CD4-positive, alpha-beta T cell treated with Interleukin-2 at 100 ng/mL for 4 hours (primary cell): ENCODE measurements at places on chromosomes 2 and 18.
A peak's percentile ranks its signal among the peaks of the same experiment; 100 is the strongest.

DNA sequence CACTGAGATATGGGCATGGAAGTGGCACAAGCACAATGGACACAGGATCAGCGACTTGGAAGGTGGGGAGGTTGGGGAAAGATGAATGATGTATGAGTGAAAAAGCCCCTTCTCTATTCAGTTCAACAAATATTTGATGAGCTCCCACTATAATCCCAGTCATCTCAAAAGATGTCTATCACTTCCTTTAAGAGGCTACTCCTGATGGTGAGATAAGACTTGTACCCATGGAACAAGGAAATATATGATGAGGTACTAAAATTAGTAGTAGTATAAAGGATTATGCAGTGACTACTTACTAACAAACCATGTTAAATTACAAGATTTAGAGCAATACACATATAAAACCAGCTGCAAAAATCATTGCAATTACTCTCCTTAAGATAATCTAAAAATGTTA, 107.8 kb upstream of the COL5A2 start:
- no peak for DNase-seq

- DNase-seq: no peak
Observed at GRCh38 chr2:39718483-39718882, 52.8 kb downstream of the TMEM178A start.

GRCh38 chr2:4020153-4020552, 316.8 kb downstream of the DCDC2C start:
- no peak for DNase-seq

- DNase-seq: peak; percentile 40
Observed at GRCh38 chr18:12657684-12658425, at the start of gene SPIRE1. Gene SPIRE1 (minus strand): TSS chr18:12658107. CDS start chr18:12657866, 241 bp downstream.

DNA sequence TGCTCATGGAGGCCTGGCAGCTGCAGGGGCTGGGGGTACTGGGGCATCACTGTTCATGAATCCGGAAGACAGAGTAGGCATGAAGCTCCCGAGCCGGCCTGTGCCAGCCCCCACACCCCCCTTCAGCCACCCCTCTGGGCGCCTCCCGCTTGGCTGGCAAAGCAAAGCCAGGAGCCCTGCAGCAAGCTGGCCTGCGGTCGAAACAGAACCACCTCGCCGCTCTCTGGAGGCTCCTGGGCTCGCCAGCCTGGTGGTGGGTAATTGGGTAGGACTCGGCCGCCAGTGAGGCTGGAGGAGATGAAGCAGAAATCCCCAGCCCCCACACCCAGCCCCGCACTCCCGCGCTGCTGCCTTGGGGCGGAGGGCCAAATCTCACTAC, 70.9 kb upstream of the GPC1 start:
- DNase-seq: no peak

DNA sequence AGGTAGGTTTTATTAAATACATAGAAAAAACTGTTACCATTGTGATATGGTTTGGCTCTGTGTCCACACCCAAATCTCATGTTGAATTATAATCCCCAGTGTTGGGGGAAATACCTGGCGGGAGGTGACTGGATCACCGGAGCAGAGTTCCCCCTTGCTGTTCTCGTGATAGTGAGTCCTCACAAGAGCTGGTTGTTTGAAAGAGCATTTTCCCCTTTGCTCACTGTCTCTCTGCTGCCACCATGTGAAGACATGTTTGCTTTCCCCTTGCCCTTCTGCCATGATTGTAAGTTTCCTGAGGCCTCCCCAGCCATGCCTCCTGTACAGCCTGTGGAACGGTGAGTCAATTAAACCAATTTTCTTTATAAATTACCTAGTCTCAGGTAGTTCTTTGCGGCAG, 352.7 kb upstream of the SLC39A10 start:
- DNase-seq: no peak

- DNase-seq: no peak
Observed at GRCh38 chr2:137888845-137889244, 75.4 kb upstream of the HNMT start.

DNA sequence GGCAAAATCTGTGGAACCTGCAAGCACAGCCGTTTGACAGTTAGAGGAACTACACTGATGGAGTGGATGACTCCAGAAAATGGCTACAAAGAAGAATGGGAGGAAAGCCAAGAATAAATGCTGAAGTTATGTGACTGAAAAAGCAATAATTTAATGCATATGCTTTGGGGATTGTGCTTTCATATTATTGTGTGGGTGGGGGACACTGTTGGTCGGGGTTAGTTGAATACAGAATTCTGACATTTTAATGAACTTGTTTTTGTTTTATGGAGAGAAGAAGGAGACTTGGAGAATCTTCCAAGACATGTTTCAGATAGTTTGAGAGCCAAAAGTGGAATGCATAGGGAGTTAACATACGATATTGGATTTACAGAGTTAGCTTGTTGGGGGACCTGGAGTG, 68.5 kb downstream of the NRP2 start:
- no peak for DNase-seq

GRCh38 chr2:98295721-98296414, 50.4 kb upstream of the CNGA3 start:
- DNase-seq: no peak

GRCh38 chr2:16745466-16745865, 79.8 kb upstream of the CYRIA start:
- DNase-seq: no peak

GRCh38 chr2:158319269-158319668, 137.3 kb downstream of the CCDC148 start:
- DNase-seq: no peak

DNA sequence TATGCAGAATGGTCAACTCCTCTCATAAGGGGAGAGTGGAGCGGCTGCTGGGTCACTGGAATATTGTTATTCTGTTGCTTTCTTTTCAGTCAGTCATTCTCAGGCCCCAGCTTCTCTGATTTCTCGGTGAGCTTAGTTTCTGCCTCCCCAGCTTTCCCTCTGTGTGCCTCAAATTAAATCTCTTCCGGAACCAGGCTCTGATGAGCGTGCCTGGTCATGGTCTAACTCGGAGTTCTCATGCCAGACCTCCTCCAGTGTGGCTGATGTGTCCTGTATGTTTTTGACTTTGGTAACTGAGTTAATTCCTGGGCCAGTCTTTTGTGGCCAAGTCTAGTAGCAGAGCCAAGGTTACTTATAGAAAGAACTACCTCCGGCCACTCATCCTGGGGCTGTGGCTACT, 4.9 kb upstream of the STK11IP start:
- no peak for DNase-seq

GRCh38 chr2:229937537-229937936, 15.2 kb downstream of the FBXO36 start:
- no peak for DNase-seq

DNA sequence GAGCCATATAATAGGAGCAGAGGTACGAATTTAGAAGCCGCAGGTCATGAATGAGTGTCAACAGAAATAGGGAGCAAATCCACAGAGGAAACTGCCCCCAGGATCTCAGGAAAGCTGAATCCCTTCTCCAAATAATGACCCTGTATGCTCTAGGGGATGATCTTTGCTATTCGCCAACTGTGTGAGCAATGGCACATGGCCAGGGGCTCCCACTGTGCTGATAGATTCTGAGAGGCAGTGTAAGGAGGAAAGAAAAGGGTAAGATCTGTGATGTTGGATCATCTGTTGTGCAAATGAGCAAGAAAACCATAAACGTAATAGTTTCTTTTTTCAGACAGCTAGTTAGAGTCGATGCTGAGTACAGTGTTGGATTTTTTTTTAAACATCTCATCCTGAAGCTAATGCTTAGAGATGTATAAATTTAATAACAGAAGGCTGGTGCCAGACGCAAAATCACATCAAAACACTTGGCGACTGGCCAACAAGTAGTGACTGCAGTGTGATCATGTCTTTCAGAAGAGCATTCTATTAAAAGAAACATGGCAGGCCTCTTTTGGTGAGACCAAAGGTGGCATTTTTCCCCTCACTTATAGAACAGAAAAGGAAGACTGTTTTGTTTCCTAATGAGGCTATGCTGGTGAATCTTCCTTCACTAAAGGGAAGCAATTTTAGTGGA, 77.4 kb downstream of the ABCA12 start:
- DNase-seq: no peak

DNA sequence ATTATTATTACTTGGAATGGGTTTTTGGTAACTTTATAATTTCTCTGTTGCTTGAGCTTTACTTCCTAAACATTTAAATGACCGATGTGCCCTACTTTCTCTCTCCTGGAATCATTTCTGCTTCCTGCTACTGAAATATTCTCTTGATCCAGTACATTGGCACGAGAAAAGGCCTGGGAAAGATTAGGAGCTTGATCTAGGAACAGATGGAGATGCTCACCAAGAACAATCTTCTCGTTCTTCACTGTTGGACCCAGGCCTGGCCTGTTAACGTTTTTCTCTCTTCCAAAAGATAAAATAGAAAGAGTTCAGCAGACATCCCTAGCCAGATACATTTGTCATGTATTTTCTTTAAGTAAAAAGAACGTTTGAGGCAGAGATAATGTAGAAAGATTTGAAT, 1356.8 kb upstream of the CRIM1 start:
- DNase-seq: no peak

GRCh38 chr2:40242315-40242714, 209.6 kb downstream of the SLC8A1 start:
- DNase-seq: no peak

- DNase-seq: no peak
Observed at GRCh38 chr2:113996671-113997594, 107.0 kb downstream of the ACTR3 start.

DNA sequence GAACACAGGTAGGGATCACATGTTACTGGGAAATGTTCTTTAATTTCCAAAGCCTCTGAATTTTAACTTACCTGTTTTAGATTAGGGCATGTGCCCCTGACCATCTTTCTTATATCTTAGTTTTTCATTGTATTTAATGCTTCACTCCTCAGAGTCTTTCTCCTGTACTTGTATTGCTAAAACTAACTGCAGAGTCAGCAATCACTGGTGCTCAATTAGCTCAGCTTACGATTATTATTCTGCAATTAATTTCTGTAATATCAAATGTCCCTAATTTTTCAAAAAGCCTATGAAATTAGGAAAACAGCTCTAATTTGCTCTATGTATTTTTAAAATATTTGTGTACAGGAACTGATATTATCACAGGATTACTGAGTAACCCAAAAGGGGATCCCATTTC, 693.2 kb upstream of the SLC8A1 start:
- no peak for DNase-seq

DNA sequence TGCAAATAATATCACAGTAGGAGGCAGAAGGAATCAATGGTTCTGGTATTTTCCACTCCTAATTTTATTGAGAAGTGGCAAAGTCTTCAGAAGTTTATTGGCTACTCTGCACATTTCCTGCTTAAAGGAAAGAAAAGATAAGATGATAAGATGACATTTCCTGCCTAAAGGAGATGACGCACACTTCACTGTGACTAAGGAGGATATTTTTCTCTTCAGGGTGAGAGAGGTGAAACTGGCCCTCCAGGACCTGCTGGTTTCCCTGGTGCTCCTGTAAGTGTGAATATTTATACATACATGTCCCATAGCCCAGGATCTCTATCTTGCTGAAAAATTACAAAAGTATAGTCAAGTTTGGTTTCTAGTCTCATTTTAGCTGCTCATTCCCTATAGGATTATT, 27.9 kb downstream of the COL3A1 start:
- no peak for DNase-seq

- DNase-seq: no peak
Observed at GRCh38 chr2:228725031-228725430, 543.5 kb upstream of the SPHKAP start.

DNA sequence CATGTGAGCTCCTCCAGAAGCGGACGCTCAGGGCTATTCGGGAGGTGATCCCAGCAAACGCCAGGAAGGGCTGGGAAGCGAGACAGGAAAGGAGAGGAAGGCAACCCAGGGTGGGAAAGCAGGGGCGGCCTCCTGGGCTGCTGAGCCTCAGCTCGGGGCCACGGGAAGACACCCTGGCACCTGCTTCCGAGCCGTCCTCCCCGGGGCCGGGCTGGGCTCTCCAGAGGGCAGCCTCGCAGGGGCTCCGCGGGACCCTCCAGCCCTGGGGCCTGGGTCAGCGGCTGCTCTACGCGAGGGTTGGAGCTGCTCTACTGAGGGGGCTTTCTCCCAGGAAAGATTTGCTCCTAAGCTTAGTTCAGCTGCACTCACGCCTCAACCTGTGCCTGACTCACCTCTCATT, 34.0 kb downstream of the TIMM21 start:
- DNase-seq: no peak

- no peak for DNase-seq
Observed at GRCh38 chr2:48205137-48205798, 299.0 kb upstream of the FBXO11 start.

DNA sequence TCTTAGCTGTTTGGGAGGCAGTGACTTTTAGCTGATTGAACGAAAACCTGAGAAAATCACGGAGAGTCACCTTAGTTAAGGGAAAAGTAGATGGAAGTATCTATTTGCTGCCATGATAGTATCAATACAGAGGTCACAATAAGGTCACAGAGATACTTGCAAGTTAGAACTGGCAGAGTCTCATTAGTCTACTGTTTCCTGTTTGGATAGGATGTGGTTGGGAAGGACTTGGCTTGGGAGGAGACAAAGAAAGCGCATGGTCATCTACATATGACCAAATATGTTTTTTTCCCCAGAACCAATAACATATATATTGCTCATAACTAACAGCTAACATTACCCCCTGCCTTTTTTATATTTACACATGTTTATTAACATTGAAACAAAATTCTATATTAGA, 78.4 kb upstream of the AQP4 start:
- DNase-seq: no peak

- DNase-seq: no peak
Observed at GRCh38 chr2:209806318-209806717, 34.7 kb downstream of the UNC80 start.

DNA sequence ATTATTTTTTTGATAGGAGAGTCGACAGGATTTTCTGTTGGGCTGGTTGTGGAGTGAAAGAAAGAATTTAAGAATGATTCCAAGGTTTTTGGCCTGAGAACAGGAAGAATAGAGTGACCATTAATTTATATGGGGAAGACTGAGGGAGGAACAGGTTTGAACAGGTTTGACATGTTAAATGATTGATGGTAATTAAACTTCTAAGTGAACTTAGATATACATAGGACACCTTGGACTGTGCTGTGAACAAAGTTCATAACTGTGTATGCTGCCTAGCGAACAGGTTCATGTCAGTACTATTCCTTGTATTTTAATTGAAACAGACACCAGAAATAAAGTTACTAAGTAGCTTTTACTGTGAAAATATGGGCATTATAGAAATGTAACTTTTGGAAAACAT, 212.0 kb downstream of the SPAG16 start:
- no peak for DNase-seq

- DNase-seq: no peak
Observed at GRCh38 chr18:23963443-23964165, 51.0 kb upstream of the TTC39C start.

GRCh38 chr2:174334781-174335251, at the start of gene SP9:
Gene SP9 (plus strand): TSS chr2:174334954. CDS start chr2:174335093, 139 bp downstream.
- no peak for DNase-seq

DNA sequence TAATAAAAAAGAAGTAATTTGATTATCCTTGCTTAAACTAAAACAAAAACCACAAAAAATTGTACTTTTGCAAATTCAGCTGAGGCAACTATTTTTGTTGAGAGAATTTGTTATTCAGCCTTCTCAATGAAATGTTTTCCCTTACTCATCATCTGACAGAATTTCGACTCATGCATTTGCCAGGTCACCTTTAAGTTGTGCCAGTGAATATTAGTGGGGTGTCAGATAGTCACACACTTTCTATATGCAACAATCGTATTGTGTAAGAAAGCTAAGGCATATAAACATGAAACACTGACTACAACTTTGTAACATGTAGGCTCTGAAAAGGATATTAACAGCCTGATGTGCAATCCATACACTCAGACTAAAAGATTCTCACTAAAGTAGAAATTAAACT, 1653.1 kb upstream of the SLC39A10 start:
- DNase-seq: no peak

GRCh38 chr2:202172439-202173211, 65.8 kb downstream of the SUMO1 start:
- DNase-seq: peak; percentile 57
